ENCODE measurements at places on chromosomes 5 and 9.

DNA sequence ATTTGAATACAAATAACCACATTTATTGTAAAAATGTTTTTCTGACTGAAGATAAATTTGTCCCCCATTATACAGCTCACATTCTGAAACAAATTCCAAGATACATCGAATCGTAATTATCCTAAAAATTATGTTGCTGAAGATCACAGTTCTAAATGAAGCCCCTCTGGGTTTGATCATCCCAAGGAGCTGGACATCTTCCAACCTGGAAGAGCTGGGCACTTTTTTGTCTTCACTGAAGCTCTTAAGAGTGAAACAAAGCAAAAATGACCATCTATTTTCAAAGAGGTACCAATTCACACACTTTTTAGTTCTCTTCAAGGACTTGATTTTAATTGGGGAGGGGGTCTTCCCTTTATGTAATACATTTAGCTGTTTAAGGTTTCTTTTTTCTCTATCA, 5.5 kb downstream of the CTNND2 start:
- DNase-seq: no peak

DNA sequence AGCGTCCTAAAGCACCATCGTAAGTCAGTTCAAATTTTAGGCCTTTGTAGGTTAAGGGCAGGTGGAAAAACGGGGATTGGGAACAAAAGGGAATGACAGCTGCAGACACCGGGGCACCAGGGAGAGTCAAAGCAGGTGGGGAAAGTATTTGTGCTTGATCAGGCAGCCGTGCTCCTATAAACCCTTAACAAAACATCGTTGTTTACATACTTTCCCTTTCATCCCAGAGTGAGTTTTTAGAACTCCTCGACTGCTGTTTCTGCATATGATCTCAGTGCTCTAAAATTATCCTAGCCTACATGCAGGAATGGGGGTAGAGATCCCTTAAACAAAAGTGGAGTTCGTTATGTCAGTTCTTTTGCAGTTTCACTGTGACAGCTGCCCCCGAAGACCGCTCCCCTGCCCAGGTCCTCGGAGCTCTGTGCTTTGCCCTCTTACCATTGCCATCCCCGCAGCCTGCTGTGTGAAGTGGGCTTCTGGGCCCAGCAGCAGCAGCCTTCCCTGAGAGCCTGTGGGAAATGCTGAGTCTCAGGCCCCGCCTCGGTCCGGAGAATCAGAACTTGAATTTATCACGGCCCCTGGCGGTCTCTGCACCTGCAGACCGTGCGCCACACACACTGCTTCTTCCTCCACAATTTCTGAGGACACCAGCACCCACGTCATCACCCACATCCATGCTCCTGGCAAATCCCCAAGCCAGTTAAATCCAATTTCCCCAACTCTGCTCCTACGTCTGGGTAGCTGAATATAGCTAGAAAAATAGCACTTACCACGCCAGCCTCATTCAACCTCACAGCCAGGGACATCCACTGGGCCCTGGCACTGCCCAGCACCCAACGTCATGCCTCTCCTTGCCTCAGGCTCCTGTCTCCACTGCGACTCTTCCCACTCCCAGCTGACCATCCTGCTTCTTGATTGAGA, 86.8 kb downstream of the NSUN2 start:
- DNase-seq: no peak

- DNase-seq: no peak
Observed at GRCh38 chr5:176542596-176543427, 5.6 kb upstream of the RNF44 start.

- no peak for DNase-seq
Observed at GRCh38 chr9:129983891-129984290, 59.1 kb downstream of the FNBP1 start.

GRCh38 chr5:178589180-178590140, 733 bp downstream of the COL23A1 start:
- DNase-seq: no peak

GRCh38 chr5:57174890-57175510, 1.1 kb downstream of the GPBP1 start:
- no peak for DNase-seq

DNA sequence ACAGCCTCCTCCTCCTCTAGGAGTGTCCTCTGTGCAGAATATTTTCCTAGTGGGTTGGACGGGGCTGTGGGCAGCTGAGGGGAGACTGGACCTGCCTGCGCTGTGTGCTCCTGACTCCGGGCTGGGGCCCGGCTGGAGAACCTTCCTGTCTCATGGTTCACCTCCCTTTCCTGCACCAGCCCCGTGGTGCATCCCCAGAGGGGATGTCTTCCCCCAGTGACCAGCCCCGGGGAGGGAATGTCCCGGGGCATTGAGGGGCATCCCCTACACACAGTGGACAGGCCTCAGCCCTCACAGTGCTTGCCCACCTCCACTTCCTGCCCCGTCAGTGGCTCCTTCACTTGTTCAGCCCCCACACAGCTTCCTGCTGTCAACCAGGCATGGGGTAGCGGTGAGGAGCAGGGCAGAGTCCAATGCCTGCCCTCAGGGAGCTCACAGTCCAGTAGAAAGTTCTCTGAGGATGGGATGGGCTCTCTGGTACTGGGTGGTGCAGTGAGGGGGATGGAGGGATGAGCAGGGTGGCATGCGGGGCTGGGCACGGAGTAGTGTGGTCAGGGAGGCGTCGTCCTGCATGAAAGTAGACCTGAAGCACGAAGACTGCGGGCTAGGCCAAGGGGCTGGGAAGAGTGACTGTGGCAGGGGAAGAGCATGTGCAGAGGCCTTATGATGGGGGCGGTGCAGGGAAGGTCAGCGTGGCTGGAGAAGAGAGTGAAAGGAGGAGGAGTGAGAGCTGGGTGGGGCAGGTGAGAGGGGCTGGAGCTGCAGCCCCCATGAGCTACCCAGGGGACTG, 52.1 kb upstream of the PITX1 start:
- no peak for DNase-seq

- DNase-seq: no peak
Observed at GRCh38 chr5:17289681-17290539, 72.5 kb downstream of the BASP1 start.

DNA sequence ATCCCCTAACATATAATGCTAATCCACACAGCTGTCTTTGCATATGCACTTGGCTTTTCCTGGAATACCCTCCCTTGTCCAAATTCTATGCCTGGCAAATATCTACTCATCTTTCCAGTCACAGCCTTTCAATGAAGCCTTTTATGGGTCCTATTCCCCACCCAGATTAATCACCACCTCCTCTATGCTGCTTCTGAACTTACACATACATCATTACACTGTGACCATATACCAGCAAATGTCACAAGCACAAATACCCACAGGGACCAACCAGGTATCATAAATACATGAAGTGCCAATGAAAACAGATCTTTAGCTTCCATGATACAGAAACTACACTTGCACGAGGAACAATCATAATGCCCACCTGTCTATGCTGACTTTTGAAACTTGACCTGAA, 22.3 kb downstream of the LPAR1 start:
- DNase-seq: no peak

DNA sequence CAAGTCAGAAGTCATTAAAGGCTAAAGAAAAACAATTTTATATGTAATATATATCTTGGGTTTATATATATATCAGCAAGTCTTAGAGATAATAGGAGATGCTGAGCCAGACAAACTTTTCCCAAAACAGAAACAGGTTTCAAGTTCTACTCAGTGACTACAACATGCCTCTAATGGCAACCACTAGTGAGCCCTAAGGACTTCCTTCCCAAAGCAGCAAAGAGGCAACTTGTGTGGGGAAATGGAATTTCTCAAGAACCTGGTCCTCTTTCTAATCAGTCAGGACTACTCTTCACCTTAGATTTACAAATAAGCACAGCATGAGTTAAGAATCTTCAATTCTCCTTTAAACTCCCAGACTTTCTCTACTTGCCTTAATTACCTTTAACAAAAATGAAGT, 17.6 kb downstream of the RNF38 start:
- no peak for DNase-seq

- DNase-seq: no peak
Observed at GRCh38 chr9:72857624-72857996, 95.2 kb downstream of the ALDH1A1 start.

DNA sequence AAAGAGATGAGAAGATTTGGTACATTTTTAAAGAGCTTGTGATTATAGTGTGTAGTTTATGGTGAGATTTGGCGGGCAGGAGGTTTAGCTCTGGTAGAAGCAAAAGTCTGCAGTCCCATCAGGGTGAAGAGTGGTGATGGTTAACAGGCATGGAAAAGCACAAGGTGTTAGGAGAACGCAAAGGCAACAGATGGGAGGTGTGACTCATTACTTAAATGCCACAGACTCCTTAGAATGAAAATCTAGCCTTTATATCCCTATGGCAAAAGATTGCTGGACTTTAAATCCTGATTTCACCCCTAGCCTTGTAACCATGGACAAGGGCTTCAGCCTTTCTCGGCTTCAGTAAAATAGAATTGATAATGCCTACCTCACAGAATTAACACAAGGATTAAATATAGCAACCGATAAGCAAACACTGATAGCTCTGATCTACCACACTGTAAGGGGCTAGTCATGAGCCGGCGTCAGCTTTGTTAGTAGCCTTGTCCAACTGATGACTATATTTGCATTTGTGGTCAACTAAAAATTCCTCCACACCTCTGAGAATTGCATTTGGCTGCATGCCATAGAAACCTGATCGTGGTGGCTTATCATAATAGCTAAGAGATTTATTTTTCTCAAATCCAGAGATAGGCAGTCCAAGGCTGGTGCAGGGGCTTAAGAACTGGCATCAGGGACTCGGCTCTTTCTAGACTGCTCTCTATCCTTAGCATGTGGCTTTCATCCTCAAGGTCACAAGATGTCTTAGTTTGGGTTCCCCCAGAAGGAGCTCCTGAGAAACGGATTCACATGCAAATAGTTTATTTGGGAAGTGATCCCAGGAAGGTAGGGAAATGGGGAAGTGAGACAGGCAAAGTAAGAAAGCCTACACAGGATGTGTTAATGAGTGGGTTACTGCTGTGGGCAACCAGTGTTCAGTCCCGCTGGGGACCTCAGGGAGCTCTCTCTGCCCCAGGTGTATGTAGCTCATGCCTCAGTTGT, 19.6 kb downstream of the MFAP3 start:
- DNase-seq: no peak

- DNase-seq: no peak
Observed at GRCh38 chr9:38249049-38249448, 143.5 kb upstream of the ALDH1B1 start.

DNA sequence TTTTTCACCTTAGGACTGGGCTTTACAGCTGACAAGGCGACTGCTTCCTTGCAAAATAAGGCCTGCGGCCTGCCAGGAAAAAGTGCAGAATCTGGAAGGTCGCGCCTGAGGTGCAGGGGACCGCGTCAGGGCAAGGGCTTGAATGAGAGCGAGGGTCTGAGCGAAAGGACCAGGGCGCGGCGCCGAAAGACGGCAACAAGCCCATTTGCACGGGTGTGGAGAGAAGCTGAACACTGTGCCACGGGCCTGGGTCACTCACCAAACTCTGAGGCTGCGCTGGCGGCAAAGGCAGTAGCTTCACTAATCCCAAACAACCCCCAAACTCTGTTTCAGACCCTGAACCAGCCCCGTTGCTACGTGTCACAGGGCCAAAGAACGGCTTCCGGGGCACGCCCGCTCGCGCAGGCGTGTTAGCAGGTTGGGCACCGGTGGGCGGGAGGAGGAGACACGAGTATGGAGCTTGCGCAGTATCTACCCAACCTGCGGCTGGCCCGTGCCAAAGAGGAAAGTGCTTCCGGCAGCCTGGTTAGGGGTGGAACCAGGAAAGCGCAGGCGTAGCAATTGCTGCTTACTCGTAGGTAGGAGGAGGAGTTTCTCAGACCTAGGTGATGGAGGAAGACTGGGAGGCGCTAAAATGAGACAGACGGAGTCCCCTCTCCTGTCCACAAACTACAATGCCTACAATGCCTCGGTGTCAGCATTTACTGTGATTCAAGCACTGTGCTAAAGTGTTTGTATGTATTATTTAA, at the start of the genes KCTD16 and YIPF5:
KCTD16 (plus strand) TSS at position 598 of the 749 bp plus-strand sequence.
YIPF5 (minus strand) TSS at position 384 of the 749 bp plus-strand sequence. CDS start 704 bp downstream, outside the sequence.
- DNase-seq: peak; percentile 96

DNA sequence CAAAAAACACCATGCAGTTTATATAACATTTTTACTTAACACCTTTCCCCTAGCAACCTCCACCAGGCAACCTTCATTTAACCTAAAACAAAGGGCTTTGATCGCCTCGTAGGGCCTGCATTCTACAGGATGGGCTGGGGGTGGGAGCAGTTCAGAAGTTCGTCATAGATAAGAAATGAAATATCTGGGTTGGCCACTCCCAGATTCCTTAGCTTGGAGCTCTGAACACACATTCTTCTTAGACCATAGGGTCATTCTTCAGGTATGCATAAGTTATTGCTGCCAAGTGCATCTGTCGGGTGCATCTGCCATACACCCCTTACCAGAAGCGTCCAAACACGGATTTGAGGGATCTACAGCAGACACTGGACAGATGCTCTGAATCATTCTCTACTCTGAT, 4.3 kb upstream of the SLC22A5 start:
- no peak for DNase-seq

DNA sequence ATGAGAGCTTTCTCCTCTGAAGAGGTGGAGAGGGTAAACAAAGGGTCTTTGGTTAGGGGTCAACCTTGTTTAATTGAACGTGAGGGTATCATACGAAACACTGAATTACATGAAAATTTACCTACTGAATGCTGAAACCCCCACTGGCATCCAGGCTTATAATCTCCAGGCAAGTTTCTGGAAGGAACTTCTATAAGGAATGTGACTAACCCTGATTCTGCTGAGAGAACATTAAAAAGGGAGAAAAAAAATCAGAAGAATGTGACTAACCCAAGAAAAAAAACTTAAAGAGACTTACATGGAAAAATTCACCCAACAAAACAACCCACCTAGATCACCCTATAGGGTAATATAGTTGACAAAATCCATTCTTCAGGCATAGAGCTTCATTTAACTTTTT, 55.5 kb downstream of the APC start:
- no peak for DNase-seq

- DNase-seq: no peak
Observed at GRCh38 chr9:91900055-91900796, 49.8 kb downstream of the ROR2 start.

GRCh38 chr5:36156619-36157018, 4.7 kb downstream of the SKP2 start:
- no peak for DNase-seq

DNA sequence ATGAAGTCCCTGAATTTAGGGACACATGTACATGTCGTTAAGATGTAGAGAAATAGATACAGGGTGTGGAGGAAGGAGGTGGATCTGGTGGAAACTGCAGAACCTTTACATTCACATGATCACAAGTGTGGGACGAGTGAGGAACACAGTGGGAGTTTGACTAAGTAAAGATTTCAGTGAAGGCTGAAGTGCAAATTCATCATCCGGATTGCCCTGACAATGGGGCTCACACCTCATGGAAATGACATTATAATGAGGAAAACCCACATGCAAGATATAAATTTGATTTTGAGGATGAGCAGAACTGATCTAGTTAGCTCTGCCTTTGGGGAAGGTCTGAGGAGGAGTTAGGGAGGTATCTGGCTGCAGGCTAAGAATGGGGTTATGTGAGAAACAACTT, 173.9 kb downstream of the FSTL4 start:
- no peak for DNase-seq

- no peak for DNase-seq
Observed at GRCh38 chr5:104904561-104904960, 1342.0 kb upstream of the NUDT12 start.

- no peak for DNase-seq
Observed at GRCh38 chr9:5468850-5469249, 18.5 kb downstream of the CD274 start.
